ENCODE measurements at places on chromosomes 4 and X.

DNA sequence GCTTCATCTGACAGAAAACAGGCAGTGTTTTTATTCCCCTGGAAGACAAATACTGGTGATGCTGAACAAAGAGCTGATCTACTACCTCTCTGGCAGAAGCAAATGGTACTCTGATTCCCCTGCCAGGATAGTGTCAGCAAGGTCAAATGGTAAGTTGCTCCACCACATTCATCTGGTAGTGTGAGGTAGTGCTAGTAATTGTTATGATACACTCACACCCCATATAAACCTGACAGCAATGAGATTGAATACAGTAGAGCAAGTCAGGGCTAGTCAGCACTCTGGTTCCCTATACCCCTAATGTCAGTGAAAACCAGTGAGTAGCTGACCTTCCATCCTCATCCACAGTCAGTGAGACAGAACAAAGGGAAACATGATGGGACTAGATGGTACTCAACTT lies 3.4 kb upstream of the SPIN4 start:
- no peak for DNase-seq

- DNase-seq = no peak
Measured at GRCh38 chr4:22030307-22030706, 81.7 kb upstream of the KCNIP4 start.

DNA sequence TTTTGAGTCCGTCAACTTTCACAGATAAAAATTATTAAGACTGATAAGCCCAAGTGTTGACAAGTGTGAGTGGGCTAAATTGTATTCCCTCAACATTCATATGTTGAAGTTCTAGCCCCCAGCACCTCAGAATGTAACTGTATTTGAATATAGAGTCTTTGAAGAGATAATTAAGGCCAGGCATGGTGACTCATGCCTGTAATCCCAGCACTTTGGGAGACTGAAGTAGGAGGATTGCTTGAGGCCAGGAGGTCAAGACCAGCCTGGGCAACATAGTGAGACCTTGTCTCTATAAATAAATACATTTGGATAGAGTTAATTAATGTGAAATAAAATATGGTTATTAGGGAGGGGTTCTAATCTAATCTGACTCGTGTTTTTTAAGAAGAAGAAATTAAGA lies 29.7 kb upstream of the SLC25A4 start:
- no peak for DNase-seq

DNA sequence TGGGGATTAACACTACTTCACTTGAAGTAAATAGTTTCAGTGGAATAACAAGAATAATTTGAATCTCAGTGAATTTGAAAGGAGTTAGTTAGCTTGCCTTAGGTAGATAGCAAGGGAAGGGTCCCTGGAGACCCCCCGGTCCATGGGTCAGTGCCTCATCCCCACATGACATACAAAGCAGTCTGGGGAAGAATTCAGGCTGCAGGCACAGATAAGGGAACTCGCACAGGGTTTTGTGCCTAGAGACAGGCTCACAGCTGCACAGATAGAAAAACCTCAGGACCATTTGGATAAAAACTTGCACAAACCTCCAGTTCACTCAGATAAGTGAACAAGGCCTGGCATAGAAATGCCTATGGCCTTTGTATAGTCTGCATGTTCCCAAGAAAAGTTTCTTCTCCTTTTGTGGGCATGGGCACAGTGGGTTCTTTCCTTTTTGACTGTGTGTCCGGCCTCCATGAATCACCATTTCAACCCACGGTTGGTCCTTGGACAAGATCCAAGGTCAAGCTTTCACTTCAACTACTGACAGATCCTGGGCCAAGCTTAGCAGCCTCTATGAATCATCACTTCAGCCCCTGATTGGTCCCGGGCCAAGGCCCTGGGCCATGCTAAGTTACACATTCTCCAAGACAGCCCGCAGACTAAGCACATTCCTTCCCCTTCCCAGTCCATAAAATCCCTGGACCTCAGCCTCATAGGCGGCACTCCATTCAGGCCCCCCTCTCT lies 108.3 kb upstream of the KLHL4 start:
- no peak for DNase-seq

DNA sequence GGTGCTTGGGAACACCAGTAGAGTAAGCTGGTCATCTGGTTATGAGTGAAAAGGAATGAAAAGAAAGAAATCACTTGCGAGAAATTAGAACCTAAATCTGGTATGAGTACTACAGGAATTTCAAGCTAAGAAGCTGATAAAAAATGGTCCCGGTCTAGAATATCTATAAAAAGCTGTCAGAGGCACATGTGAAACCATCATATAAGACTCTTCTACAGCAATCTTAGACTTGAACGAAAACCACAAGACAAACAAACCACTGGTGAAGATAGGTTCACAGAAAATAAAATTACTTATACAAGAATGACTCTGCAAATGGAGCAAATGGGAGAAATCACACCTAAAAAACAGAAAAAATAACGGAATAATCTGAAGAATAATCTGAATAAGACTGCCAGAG lies 69.9 kb downstream of the KDR start:
- no peak for DNase-seq

- no peak for DNase-seq
Measured at GRCh38 chr4:172762895-172763294, 405.7 kb upstream of the GALNT7 start.

- DNase-seq = no peak
Measured at GRCh38 chr4:103268746-103269145, 70.6 kb upstream of the CENPE start.

DNA sequence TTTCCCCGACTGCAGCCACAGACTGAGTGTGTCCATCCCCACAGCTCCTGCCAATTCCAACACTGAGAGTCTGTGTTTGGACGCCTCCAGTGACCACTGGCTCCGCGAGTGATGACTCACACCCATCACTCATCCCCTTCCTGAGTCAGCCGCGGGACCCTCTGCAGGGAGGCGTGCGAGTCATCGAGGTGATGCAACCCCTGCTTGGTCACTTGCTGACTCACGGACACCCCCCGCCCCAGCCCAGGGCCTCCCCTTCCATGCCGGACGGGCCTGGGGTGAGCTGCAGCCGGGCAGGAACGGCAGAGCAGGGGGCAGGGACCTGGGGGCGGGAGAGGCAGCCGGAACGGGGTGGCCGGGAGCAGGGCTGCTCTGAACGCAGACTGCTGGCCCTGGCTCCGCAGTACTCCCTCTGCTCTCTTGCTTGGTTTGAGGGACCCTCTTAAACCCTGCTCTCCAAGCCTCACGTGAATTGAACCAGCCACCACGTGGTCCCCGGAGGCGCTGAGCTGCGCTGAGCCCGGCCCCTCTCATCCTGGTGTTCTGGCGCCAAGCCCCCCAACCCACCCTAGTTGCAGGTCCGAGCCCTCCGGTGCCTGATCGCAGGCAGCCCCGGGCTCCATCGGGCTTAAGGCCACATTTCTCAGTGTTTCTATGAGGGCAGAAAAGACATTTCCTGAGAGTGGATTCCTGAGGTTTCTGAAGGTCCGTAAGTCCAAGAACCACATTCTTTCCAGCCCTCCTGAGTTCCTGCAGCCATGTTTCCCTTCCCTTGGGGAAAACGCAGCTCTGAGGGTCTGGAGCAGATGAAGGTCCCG lies 32.4 kb downstream of the FGFRL1 start:
- no peak for DNase-seq

- no peak for DNase-seq
Measured at GRCh38 chr4:94636004-94636403, 121.8 kb upstream of the BMPR1B start.

DNA sequence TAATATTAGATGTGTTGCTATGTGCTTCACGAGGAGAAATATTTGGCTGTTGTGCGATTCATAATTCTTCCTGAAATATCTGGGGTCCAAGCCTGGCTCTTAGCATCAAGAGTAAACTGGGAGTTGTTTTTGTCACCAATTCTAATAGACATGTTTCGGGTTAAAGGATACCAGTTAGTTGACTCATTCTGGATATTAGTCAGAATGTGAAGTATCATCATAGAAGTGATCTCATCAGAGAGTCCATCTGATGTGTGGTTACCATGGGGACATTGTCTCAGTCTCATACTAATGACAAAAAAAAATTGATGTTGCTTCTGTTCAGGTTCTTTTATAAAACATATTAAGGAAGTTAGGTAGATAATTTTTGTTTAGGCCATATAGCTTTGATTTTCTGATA lies 57.2 kb upstream of the MTMR1 start:
- no peak for DNase-seq

Data from NCI-H526 treated with DMSO at 0.1 percent for 48 hours (cell line).